ENCODE measurements at places on chromosomes 6 and 20.
A peak's percentile ranks its signal among the peaks of the same experiment; 100 is the strongest.

GRCh38 chr6:165049362-165049761 lies 260.0 kb downstream of the C6orf118 start:
- DNase-seq: no peak

DNA sequence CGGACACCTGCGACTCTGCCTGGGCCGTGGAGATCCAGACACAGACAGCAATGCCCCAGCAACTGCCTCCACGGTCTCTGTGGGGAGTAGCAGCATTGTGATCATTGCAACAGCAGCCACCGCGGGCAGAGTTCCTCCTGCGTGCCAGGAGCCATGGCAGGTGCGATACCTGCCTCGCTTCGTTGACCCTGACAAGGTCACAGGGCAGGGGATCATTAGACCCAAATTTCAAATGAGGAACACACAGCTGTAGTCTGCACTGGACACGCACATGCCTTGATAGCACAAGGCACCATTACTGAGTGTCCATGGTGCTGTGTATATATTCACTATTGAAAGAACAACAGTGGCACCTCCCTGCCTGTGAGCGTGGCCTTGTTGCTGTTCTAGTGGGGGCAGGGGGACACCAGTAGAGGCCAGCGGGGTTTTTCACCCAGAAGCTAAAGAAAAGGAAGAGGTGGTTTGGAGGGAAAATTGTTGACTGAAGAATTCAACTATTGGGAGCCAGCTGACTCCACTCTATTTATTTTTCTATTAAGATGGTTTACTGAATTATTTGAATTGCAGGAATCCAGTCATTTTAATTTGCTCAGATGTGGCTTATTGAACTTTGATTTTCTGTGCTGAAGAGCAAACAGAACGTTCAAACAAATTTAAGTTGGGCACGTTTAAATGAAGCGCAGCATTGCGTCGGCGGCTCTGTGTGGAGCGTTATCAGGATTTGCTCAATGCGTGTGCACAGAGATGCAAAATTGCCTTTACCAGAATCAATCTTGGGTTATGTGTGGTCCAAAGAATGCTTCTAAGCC lies 60.2 kb upstream of the RPS6KA2 start:
- DNase-seq: no peak

GRCh38 chr6:155543166-155543847 lies 87.7 kb upstream of the NOX3 start:
- no peak for DNase-seq

- DNase-seq: no peak
Observed at GRCh38 chr6:82227770-82228169, 19.8 kb downstream of the IBTK start.

GRCh38 chr6:33700391-33701050 lies 11.0 kb downstream of the UQCC2 start:
- DNase-seq: peak; percentile 48

GRCh38 chr6:167786853-167787675 lies 39.6 kb upstream of the AFDN start:
- no peak for DNase-seq

- peak; percentile 20 for DNase-seq
Observed at GRCh38 chr6:98657764-98658163, 176.6 kb upstream of the POU3F2 start.

- DNase-seq: peak; percentile 95
Observed at GRCh38 chr20:10511509-10512251, 76.6 kb downstream of the SLX4IP start.

DNA sequence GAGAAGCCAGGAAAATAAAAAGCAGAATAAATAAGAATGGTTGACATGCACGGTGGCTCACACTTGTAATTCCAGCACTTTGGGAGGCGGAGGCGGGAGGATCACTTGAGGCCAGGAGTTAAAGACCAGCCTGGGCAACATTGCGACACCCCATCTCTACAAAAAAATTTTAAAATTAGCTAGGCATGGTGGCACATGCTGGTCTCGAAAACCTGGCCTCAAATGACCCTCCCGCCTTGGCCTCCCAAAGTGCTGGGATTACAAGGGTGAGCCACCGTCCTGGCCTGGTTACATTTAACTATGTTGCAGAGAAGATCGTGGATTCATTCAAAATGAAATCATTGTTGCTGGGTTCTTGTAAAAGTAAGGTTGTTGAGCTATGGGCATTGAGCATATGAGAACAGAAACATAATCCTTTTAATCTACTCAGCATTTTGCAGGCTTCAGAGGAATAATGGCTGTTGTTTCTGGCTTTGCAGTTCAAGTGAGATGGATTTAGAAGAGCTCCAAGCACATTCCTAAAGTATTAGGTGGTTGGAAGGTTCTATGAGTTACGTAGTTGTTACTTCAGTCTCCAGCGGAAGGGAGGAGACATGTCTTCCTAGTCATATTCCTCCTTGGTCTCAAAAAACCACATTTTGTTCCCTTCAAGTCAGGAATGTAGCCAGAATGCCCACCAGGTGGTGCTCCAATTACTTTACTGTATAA lies 45.6 kb upstream of the RAB23 start:
- DNase-seq: peak; percentile 94

- no peak for DNase-seq
Observed at GRCh38 chr6:40427196-40427595, 160.0 kb downstream of the LRFN2 start.

DNA sequence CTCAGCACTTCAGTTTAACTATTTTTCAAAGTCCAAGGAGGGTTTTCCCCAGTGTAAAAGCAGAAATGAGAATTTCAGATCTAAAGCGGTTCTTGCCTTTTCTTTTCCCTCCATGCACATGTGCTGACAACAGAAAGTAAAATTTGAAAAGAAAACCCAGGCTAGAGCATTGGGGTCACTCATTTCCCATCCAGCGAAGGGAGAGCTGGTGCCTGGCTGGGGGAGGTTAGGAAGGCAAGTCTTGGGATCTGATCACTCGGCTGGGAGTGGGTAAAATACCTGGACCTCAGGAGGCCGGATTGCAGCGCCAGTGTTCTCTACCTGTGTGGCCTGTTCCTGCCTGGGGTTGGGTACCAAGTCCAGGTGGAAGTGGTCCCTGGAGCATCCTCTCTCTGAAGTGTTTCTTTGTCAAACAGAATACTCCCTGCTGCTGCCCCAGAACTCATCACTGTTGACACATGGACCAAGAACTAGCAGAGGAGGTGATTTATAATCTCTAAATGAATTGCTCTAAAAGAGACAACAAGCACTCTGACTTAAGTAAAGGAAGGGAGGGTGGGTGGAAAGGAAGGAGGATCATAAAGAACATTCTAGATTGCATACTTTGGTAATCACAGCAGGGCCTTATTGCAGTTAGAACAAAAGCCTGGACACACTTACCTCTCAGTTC lies 136.0 kb downstream of the MTHFD1L start:
- no peak for DNase-seq

- DNase-seq: no peak
Observed at GRCh38 chr6:150314230-150315188, 54.3 kb upstream of the IYD start.

DNA sequence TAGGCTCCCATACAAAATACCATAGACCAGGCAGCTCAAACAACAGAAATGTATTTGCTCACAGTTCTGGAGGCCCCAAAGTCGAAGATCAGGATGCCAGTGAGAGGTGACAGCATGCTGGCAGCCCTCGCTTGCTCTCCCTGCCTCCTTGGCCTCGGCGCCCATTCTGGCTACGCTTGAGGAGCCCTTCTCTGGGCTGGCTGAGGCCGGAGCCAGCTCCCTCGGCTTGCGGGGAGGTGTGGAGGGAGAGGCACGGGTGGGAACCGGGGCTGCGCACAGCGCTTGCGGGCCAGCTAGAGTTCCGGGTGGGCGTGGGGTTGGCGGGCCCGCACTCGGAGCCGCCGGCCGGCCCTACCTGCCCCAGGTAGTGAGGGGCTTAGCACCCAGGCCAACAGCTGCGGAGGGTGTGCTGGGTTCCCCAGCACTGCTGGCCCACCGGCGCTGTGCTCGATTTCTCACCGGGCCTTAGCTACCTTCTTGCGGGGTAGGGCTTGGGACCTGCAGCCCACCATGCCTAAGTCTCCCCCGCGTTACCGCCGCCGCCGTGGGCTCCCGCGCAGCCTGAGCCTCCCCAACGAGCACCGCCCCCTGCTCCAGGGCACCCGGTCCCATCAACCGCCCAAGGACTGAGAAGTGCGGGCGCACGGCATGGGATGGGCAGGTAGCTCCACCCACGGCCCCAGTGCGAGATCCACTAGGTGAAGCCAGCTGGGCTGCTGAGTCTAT lies 32.6 kb upstream of the SERPINB9 start:
- DNase-seq: no peak

DNA sequence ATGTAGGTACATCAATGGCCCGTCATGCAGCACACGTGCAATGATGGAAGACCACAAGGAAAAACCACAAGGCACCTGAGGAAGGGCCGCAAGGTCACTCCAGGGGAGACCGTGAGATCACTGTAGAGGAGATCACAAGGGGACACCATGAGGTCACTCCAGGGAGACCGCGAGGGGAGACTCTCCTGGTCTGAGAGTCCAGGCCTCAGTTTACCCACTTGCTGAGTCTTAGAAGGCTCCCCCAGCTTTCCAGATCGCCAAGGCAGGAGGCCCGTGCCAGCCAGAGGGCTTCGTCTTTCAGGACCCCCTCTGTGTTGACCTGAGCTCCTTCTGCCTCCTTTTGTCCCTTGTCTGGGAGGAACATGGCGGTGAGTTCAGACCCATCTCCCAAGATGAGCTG lies 232.2 kb downstream of the ERMARD start:
- DNase-seq: no peak

GRCh38 chr6:157823001-157823527 lies at the start of gene SNX9:
Gene SNX9, plus strand, starts transcription at chr6:157823246. Its CDS starts 189 bp downstream, at chr6:157823435.
- DNase-seq: peak; percentile 44

DNA sequence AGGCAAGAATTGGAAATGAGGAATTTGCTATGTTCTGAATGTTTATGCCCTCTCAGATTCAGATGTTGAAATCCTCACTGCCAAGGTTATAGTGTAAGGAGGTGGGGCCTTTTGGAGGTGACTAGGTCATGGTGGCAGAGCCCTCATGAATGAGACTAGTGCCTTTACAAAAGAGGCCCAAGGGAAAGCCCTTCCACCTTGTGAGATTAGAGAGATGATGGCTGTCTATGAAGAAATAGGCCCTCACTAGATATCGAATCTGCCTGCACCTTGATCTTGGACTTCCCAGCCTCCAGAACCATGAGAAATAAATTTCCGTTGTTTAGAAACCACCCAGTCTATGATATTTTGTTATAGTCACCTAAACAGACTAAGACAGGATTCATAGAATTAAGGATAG lies 10.4 kb downstream of the ASIP start:
- DNase-seq: no peak

- DNase-seq: no peak
Observed at GRCh38 chr6:6474170-6474920, 114.2 kb upstream of the LY86 start.

DNA sequence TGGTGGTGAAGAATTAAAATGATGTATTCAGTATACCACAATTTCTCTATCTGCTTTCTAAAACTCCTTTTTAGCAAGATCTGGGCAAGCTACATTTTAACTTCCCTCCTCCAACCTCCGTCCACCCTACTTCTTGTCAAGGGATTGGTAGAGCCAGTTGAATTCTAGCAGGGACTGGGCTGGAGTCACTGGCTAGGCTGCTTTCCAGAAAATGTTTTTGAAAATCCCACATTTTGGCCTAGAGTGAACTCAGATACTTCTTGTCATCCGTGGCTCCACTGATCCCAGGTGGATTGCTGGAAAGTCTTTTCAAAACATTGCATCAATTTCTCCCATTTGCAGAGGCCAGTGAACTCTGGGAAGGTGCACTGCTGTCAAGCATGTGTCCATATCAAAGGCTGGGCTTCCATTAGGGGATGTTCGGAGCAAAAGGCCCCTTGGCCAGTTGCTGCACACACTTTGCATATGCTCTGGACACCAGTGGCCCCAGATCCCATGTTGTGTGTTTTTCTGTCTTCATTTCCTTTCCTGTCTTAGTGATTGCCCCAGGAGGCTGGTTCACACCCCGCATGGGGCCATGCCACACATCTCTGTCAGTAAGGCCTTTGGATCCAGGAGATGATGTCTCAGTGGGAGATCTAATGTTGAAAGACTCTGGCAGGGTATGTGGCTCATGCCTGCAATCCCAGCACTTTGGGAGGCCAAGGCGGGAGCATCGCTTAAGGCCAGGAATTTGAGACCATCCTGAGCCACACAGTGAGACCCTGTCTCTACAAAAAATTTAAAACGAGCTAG lies 11.3 kb upstream of the KCNK16 start:
- DNase-seq: no peak

DNA sequence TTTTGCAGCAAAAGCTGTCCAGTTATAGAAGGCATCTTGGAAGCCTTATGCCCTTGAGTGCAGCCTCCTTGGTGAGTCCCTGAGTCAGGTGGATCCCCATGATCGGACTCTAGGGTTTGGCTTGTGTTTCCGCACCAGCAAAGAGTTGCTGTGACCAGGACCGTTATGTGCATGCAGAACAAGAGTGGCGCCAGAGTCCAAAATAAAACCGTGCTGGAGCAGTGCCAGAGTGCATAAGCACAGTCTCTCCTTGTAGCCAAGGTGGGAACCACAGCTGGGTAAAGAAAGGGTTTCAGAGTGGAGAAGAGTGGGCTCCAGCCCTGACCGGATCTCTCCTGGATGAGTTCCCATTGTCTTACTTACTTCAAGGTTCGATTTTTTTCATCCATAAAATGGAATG lies 58.6 kb downstream of the FOXA2 start:
- no peak for DNase-seq

DNA sequence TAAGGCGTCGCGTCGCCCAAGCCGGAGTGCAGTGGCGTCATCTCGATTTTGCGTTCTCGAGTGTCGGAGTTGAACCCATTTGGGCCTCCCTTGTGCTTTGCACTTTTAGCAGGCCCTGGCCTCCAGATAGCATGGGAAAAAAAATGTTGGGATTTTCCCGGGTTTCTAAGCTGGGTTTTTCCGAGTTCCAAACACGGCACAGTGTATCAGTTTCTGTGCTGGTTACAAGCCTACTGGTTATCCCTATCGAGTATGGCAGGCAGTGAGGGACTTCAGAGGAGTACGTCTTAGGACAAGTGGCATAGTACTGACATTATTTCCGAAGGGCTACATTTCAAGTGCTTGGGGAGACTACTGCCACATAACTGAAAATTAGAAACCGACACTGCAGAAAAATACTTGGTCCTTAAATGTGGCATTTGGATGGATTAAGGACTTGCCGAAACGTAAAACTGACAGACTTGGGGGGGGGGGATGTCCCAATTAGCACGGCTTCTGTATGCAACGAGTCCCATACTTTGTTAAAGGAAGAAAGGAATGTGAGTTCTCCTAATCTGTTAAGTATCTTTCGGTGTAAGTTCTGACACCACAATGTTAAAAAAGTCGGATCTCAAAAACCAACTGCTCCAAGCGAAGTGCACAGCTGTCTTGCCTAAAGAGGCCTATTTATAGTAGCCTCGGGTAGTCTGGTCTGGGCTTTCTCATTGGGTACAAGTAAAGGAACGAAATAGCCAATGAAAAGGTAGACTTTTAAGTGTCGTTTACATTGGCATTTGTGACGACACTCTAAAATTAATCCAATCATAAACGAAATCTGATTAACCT lies 70.2 kb downstream of the HFE start:
- DNase-seq: peak; percentile 96

DNA sequence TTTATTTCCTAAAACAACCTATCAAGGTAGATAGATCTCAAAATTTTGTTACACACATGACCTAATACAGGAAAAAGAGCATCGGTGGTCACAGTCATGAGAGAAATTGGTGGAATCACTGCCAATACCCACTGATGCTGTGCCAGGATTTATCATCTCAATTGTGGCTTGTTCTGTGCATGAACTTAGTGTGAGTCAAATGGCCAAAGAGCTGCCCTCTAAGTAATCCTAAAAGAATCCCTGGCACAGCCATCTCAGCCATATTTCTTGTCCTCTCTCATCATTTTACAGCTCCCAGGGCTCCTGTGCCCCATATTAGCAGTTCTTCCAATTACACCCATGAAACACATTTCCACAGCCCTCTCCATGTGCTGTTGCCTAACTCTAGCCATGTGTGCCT lies 6.1 kb downstream of the GSTA5 start:
- peak; percentile 56 for DNase-seq

- no peak for DNase-seq
Observed at GRCh38 chr6:52417675-52418111, 2.4 kb upstream of the EFHC1 start.

Measured in GM04504 (cell line).